ENCODE measurements at places on chromosomes 13 and 19. TPM values are rescaled to one million over a fixed set of nuclear protein-coding genes. Genes with fewer than 3 reads are reported as not detected.
A peak's percentile ranks its signal among the peaks of the same experiment; 100 is the strongest.

DNA sequence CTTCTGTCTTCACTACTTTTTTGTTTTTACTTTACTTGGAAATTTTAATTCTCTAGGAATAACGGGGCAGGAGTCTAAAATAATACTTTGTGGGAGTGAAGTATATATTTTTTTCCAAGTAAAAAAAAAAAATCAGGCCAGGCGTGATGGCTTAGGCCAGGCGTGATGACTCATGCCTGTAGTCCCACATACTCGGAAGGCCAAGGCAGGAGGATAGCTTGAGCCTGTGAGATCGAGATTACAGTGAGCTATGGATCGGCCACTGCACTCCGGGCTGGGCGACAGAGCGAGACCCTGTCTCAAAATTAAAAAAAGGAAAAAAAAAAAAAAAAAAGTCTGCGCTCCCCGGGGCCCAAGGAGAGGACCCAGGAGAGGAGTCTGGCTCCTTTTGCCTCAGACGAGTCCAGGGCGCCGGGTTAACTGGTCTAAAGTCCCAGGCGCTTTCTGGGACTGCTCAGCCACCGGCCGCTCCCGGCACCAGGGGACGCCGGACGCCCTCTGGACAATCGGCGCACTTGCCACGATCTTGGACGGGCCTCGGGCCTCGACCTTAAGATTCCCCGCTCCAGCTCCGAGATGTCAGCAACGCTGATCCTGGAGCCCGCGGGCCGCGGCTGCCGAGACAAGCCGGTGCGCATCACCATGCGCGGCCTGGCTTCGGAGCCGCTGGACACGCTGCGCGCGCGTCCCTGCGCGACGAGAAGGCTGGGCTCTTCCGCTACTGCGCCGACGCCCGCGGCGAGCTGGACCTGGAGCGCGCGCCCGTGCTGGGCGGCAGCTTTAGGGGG lies 2.7 kb upstream of the ZFP82 start:
- peak; percentile 8 for DNase-seq

DNA sequence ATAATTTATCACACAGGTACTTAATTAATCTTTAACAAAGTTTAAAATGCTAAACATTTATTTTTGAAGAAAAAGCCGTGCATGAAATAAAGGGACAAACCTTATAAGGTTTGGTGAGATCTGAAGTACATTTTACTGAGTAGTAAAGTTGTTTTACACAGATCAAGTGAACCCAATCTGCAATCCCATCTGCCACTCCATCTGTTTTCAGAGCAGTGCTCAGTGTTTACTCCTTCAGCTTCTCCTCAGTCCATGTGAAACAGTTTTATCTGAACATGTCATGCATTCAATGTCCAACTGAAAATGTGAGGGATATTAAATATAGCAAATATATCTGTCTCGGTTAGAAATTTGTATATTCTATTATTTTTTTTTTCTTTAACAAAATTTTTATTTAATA lies 166.8 kb downstream of the MAB21L1 start:
- DNase-seq: no peak

DNA sequence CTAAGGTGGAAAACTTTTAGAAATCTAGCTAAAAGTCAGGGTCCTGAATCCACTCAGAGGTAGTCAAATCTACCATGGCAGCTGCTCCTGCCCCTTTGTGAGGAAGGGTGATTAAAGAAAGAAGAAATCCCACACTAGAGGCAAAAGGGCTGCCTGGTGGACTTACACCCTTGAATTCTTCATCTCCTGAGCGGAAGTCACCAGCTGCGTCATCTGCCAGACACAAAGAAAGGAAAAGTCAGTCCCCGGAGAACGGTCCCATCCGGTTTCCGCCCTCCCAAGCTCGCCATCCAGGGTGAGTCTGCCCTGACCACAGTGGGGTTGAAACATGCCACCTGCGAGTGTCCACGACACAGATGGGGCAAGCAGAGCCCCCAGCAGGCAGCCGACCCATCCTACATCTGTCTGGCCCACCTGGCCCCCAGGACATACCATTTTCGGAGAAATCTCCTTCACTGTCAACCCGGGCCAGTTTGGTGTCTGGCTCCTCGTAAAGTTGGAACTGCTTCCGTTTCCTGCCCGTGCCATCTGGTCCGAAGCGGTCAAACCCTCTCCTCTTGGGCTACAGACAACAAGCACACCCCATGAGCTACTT lies 7.7 kb downstream of the AKAP8 start:
- DNase-seq: no peak

DNA sequence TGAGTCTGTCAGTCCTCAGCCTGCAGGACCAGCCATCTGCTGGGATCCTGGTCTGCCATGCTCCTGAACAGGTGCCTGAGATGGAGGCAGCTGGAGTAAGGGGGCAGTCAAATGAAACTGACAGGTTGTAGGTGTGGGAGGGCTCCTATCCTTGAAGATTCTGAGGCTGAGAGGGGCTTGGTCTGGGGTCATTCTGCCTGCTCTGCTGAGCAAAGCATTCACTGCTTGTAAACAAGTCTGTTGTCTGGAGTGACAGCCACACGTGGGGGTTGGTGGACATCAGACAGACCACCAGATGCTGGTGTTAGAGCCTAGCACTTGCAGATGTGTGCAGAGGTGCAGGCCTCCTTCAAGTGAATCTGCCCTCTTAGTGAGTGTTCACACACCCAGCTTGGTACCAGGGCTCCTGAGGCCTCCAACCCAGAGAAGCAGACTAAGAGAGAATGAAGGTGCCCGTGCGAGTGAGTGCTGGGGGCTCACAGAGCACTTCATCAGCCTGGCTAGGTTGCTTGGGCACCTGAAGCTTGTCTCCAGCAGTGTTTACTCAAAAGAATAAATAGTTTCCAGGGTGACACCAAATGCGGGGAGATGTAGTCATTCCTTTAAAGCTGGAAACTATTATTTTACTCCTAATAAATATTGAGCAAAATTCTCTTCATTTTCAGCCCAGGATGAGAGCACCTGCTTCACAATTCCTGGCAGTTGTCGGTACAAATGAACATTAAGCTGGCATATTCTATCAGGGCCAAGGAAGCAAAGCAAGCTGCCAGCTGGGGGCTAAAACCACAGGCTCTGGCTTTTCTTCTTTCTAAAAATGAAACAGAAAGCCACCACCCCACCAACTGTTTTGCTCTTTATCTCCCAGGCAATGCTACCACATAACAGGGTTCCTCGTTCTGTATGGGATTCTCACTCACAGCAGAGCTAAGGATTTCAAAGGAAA lies 82.3 kb downstream of the RNASEH2B start:
- DNase-seq: no peak

DNA sequence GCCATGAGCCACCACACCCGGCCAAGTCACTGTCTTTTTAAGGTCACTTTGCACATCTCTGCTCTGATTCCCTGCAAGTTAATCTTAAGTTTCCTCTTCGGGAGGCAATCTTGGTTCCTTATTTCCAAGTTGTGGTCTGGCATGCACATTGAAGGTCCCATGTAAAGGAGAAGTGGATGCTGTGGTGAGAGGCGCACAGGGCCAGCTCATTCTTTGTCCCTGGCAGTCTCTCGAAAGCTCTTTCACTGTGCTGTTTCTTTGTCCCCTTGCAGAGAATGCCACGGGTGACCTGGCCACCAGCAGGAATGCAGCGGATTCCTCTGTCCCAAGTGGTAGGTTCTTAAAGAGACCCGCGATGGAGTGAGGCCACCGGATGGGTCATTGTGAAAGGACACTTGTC lies 16.4 kb upstream of the C19orf33 start:
- DNase-seq: no peak

Gene UPF1
- 74.5 TPM for total RNA-seq

Gene ELANE
- not detected for total RNA-seq

Gene AMER2
- not detected for total RNA-seq

GRCh38 chr19:5990289-5990797 lies 12.4 kb upstream of the RANBP3 start:
- no peak for DNase-seq

GRCh38 chr13:44688652-44689051 lies 112.5 kb upstream of the TSC22D1 start:
- DNase-seq: no peak

- DNase-seq: no peak
Observed at GRCh38 chr19:35959040-35959967, 23.1 kb downstream of the LRFN3 start.

Gene KMT5C
- total RNA-seq: 15.6 TPM

DNA sequence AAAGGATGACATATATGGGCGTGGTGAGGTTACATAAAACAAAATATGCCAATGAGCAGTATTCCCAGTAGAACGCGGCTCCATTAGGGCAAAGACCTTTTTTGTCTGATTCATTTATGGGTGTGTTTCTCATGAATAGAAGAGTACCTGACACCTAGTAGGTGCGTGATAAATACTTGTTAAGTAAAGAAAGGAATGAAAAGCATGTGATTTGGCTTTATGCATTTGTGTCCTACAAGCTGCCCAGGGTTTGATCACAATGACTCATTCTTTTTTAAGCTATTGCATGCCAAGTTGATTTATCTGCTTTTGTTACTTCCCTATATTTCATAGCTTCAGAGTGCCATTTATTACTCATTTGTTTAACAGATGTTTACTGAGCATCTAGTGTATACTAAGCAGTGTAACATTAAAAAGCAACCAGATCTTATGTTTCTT lies 19.1 kb upstream of the KCTD4 start:
- DNase-seq: peak; percentile 98

Gene FGF22
- total RNA-seq: not detected

- peak; percentile 79 for DNase-seq
Observed at GRCh38 chr19:1853295-1854038, 5.2 kb upstream of the REXO1 start.

- no peak for DNase-seq
Observed at GRCh38 chr13:112715210-112715609, 25.4 kb downstream of the ATP11A start.

DNA sequence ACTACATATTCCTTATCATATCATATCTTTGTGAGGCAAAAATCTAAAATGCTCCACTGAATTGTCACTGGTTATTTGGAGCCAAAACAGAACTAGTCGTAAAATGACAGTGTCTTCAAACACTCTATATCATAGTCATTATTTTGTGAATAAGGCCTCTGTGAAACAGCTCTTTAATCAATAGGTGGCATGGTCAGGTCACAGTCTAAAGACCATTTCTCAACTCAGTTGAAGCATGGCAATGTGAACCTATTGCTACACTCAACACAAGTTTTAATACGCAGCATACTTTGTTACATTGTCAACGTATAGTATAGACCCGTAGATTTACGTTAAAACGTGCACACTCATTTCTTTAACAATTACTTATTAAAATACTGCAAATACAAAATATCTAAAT lies 131.3 kb upstream of the PCDH20 start:
- no peak for DNase-seq

All from mammary epithelial cell (primary cell).